Kidney (tissue), 22 donors: ENCODE measurements at places on chromosomes 2 and 18. TPM values are rescaled to one million over a fixed set of nuclear protein-coding genes. Genes with fewer than 3 reads are reported as not detected.

GRCh38 chr2:74233648-74234047 is 35.2 kb downstream of the MTHFD2 start:
- no peak for DNase-seq

GRCh38 chr2:209468846-209469245 is 45.0 kb downstream of the MAP2 start:
- no peak for DNase-seq

DNA sequence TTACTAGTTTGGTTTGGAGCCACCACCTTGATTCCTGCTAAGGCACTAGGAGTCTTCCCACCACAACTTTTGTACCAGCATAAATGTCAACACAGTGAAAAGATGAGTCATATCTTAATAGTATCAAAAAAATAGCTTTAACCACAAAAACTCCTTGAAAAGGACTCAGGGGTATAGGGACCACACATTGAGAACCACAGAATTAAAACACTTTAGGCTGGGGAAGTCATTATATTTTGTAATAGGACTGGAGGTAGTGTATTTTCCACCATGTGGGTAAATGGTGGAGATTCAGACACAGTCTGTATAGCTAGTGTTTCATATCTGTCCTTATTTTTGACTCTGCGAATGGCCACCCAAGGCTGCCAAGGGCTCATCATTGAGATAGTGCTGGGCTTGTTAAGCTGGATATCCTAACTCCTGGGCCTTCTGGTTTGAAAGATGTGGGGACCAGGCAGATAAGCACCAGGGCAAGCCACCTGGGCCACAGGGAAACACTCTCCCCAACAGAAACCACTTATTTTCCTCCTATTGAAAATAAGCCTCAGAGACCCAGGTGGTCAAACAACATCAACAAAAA is 19.1 kb upstream of the FHL2 start:
- DNase-seq = no peak

GRCh38 chr2:222730366-222730999 is 59.0 kb downstream of the MOGAT1 start:
- no peak for DNase-seq

GRCh38 chr2:63538390-63538789 is 49.9 kb downstream of the WDPCP start:
- DNase-seq = no peak

The ICA1L gene
- 1.5 TPM for polyA plus RNA-seq
